Myocyte (in vitro differentiated cells): ENCODE measurements at places on chromosomes 12 and 14. TPM values are rescaled to one million over a fixed set of nuclear protein-coding genes. Genes with fewer than 3 reads are reported as not detected.

- no peak for DNase-seq
These were observed 171.8 kb downstream of the BTG1 start for GRCh38 chr12:91973813-91974212.

WNT1 gene
- total RNA-seq, result not detected in 2 replicates

DNA sequence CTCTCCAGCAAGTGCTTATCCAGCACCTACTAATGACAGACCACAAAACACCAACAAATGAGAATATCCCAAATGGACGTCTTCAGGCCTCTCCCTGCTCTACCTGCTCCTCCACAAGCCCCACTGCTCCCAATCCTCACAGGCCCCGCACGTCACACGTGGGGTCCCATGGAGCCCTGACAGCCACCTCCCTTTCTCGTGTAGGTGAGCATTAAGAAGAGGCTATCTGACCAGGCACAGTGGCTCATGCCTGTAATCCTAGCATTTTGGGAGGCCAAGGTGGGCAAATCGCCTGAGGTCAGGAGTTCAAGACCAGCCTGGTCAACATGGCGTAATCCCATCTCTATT is 5.4 kb downstream of the RIMBP2 start:
- no peak for DNase-seq

DNA sequence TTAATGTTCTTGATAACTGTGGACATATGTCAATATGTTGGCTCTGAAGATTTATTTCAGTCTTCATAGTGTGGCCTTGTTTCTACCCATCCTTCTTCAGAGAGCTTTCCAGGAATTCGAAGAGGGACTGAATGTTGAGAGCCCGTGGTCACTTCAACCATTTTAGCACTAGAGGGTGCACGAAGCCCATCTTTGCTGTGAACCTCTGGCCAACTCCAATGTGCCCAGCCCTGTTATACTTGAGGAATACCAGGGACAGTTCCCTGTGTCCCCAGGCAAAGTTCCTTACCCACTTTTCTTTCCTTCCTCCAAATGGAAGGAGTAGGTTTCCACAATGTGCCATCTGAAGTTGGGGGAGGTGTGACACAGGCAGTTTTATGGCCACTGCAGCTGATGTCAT is 603.5 kb downstream of the RPL10L start:
- peak; percentile 9 for DNase-seq

DNA sequence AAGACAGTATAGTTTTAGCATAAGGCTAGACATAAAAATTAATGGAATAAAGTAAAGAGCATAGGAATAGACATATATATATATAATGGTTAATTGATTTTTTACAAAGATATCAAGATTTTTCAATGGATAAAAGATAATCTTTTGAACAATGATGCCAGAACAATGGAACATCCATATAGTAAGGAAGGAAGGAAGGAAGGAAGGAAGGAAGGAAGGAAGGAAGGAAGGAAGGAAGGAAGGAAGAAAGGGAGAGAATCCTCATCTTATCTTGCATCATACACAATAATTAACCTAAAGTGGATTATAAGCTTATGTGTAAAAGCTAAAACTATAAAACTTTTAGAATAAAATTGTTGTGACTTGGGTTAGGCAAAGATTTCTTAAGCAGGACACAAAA is 9.8 kb upstream of the NELL2 start:
- no peak for DNase-seq

GMFB gene
- 81.7 and 108 TPM in 2 replicates for total RNA-seq

OTUB2 gene
- 0.48 and 1.1 TPM in 2 replicates for total RNA-seq
